GM12892 (cell line): ENCODE measurements at places on chromosomes 2 and 18.

GRCh38 chr2:45675263-45675812 lies 23.9 kb downstream of the PRKCE start:
- DNase-seq: no peak

- DNase-seq: no peak
Observed at GRCh38 chr18:22670914-22671313, 253.2 kb upstream of the CTAGE1 start.

- DNase-seq: no peak
Observed at GRCh38 chr18:35974181-35974580, 1.7 kb downstream of the RMP24 start.

GRCh38 chr2:178834086-178834485 lies 26.9 kb upstream of the TTN start:
- no peak for DNase-seq

DNA sequence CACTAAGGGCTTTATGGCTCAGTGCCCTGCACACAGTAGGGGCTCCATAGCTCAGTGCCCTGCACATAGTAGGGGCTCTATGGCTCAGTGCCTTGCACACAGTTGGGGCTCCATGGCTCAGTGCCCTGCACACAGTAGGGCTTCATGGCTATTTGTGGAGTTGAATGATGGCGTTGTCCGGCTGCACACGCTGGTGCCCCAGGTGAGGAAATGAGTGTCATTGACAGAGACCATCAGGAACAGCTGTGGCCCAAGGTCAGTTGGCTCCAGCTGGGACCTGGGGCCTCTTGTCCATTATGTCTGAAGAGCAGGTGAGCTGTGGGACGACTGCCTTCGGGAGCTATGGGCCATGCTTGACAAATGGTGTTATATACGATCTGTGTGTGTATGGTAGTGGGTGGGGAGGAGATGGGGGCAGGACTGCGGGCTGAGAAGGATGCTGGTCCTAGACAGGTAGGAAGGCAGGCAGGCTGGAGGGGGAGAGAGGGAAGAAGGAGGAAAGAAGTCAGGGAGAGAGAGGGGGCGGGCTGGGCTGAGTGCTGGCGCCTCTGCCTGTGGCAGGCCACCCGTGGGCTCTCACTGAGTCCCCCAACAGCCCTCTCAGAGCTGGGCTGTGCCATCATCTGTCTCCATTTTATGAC lies 130.6 kb downstream of the CLIP4 start:
- no peak for DNase-seq
